ENCODE measurements at places on chromosomes 1 and 21.

GRCh38 chr1:58629031-58629462, 52.0 kb upstream of the TACSTD2 start:
- no peak for DNase-seq

DNA sequence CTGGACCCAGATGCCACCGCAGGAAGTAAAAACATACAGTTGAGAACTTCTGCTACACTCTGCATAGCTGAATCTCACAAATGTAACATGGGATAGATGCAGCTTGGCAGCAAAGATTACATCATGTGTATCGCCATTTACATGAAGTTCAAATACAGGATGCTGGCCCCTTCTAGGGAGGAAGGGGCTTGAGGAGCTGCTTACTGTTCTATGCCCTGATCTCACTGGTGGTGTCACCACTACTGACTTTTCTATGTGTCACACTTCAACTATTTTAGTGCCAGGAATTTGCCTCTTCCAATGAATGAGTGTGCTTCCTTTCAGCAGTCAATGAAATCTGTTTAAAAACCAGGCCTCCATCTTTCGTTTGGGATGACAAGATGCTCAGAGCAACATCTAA, 31.1 kb downstream of the MRAP start:
- DNase-seq = no peak

DNA sequence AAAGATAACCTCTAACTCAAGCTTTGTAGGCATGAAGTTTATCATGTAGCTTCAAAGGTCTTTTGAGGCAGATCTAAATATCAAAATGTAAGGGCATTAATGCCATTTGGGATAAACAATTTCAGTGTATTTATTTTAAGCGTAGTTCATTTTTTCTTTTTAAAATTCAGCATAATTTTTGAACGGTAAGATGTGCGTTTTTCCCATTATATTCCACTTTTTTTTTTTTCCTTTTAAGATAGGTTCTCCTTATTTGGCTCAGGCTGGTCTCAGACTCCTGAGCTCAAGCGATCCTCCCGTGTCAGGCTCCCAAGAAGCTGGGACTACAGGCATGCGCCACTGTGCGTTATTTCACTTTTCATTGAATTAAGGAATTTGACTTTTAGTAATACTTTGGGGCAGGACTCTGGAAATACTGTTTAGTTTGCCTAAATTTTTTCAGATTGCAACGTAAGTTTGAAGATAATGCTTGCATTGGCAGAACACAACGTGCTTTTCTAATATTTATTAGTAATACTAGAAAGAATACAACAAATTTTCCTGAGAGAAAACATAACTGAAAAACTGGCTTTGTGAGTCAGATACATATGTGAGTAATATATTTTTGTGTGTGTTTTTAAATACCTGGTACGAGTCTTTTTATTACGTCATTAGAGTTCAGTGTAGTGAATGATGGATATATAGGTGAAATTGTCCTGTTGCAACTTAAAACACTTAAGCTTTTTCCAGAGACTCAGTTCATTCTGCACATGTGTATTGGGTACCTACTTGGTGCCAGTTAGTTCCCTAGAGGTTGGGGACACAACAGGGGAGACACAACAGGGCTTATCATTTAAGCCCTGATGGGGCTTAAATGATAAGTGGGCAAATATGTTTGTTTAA, 2.2 kb downstream of the RALGPS2 start:
- DNase-seq = no peak

DNA sequence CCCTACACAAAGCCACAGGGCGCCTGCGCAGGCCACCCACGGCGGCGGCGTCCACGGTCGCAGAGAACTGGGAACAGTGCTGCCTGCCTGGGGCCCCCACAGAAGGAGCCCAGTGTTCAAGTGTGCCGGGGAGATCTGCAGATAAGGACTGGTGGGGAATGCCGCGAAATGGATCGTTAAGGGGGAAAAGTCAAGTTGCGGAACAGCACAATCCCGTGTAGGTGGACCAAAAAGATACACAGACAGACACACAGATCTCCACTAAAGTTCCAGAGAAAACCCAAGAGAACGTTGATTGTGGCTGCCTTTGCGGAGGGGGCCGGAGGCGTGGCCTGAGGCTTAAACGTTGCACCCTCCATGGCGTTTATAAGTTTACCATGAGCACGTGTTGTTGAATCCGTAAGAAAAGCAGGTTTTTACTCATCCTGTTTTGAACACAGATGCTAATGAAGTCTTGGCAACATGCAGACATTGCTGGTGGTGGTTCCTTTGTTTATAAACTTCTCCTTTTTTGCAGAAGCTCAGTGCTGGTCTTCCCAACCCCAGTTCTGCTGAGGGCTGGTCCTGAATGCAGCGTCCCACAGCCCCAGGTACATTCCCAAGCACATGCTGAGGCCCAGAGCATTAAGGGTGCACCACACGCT, 4.1 kb downstream of the SPATC1L start:
- no peak for DNase-seq

GRCh38 chr1:186210258-186210657, 164.8 kb downstream of the TPR start:
- DNase-seq = no peak

GRCh38 chr21:45577801-45578175, 35.5 kb upstream of the SLC19A1 start:
- no peak for DNase-seq

- no peak for DNase-seq
Observed at GRCh38 chr1:145796753-145797152, 27.1 kb downstream of the RNF115 start.

GRCh38 chr1:27402349-27402754, 9.9 kb downstream of the GPR3 start:
- DNase-seq = no peak

DNA sequence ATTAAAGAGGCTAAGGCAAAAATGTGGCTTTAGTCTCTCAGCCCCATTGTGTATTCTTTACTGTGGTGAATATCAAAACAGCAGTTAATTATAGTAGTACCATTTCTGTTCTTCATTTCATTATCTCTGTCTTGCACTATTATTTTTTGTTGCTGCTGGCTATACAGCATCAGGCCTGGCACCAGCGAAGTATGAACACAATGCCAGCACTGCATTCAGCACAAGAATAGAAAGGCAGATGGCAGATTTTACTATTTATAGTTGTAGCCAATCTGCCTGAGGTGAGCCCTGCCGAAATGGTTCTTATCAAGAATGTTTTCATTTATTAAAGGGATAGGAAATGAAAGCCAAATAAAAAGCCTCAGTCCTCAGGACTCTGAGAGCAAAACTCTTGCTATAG, 72.1 kb downstream of the GPR52 start:
- no peak for DNase-seq

DNA sequence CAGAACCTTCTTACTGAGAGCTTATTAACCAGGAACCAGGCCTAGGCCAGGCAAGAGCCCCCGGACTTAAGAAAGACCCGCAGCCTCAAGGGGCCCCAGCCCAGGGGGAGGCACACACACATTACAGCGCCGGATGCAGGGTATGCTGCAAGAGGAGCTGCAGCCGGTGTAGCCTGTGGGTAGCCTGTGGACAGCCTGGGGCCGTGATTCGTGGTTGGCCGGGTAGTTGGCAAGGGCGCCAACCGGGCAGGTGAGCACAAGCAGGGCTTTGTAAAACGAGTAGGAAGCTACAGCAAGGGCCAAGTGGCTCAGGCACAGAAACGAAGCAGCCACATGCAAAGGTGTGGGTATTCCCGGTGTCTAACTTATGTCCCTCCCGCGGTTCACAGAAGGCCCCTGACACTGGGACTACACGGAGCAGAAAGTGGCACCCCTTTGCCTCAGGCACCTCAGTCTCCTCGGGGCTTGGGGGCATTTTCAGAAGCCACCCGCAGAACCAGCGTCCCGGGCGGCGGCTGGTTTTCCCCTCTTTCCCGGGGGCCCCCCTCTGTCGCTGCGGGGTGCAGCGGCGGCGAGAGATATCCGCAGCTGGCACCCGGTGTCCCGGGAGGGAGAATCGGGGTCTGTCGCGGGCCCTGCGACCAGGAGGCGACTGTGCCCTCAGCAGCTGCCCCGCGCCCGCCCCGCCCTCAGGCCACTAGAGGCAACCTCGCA, 40.8 kb downstream of the KIAA1614 start:
- no peak for DNase-seq

DNA sequence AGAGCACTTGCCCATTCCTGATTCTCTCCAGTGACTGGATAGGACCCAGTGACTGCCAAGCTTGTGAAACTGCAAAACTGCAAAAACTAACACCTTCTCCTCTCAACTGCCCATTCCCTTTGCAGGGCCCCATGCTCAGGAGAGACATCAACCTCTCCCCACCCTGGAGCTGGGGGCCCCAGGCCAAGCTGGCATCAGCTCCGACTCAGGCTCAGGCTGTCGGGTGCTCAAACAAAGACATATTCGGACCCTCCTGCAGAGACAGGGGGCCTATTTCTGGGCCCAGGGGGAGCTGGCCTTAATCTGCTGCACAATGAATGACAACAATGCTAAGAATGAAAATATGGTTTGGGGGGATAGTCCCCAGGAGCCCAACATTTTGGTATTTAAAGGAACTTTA, 11.8 kb downstream of the LMX1A start:
- DNase-seq = no peak

- DNase-seq = no peak
Observed at GRCh38 chr1:182568647-182569284, 20.3 kb downstream of the RNASEL start.

GRCh38 chr1:31587720-31588423, 11.6 kb downstream of the TINAGL1 start:
- peak; percentile 12 for DNase-seq

DNA sequence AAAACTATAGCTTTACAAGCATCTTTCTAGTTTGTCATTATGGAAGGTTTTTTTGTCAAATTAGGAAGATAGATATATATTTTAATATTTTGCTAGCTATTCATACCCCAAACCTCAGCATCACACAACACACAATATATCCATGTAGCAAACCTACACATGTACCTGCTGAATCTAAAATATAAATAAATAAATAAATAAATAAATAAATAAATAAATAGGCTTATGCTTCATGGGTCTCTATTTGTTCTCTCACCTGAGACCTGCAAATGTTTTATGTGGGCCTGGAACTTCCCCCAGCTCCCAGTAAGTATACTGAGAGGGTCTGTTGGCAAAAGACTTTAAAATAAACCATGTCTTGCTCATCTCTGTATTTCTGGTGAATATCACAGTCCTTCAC, 147.4 kb upstream of the BEND5 start:
- DNase-seq = no peak

DNA sequence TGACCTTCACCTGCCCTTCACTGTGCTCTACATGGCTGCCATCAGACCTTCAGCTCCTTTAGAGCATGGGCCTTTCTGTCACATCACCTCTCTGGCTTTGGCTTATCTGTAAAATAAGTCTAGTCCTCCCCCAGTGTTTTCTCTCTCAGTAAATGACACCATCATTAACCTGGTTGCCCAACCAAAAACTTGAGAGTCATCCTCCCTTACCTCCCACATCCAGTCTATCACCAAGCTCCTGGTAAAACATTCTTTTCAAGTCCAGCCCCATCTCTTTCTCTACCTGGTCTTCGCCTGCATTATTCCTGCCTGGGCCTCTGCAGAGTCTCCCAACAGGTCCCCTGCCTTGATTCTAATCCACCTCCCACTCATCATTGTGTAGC, 13.1 kb downstream of the SLC26A9 start:
- no peak for DNase-seq
